Gastrocnemius medialis (tissue), 4 donors: ENCODE measurements at places on chromosomes 16 and 17. TPM values are rescaled to one million over a fixed set of nuclear protein-coding genes. Genes with fewer than 3 reads are reported as not detected.
A peak's percentile ranks its signal among the peaks of the same experiment; 100 is the strongest.

DNA sequence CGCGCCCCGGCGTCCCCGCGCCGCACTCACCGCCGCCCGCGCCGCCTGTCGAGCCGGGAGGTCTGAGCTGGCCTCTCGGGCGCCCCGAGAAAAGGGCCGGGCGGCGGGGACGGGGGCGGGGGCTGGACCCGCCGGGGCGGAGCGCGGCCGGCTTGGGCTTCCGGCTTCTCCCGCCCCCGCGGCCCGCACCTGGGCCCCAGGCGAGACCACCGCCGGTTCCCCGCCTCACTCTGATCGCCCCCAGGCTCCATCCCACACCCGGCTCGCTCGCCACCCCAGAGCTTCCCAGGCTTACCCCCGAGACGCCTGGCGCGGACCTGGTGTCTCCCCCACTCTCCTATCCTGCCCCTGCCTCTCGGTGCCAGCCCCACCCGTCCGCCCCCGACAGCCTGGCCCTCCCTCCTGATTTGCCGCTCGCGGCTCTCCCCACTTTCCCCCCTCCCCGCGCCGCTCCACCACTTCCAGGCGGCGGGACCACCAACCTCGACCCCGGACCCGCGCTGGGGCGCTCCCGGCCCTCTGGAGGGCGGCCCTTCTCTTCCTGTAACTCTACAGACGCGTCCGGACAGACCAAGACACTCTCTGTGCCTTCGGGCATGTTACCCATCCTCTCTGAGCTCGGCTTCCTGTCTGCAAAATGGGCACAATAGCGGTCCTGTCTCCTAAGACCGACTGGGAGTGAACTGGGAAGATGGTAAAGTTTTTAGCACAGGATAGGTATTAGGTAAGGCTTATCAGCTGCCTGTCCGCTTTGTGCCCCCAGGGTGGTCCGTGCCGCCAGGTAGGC lies at the start of gene LITAF:
TSS of gene LITAF (minus strand) at position 64 of the 787 bp plus-strand sequence. CDS start 30,189 bp downstream, outside the sequence.
- H3K36me3 ChIP-seq = no peaks in the 10 kb centered on the region
- H3K27me3 ChIP-seq = no peaks in the 10 kb centered on the region
- peak; percentile 25 for DNase-seq
- peaks cover 11% of the 10 kb centered on the region for H3K4me1 ChIP-seq
- peak within 1 kb of the TSS; percentile 74 for H3K4me3 ChIP-seq

GRCh38 chr17:77432742-77433141 lies 292.0 kb downstream of the SEC14L1 start:
- H3K27me3 ChIP-seq = no peaks in the 10 kb centered on the region
- no peak overlapping the region for H3K4me3 ChIP-seq

DNA sequence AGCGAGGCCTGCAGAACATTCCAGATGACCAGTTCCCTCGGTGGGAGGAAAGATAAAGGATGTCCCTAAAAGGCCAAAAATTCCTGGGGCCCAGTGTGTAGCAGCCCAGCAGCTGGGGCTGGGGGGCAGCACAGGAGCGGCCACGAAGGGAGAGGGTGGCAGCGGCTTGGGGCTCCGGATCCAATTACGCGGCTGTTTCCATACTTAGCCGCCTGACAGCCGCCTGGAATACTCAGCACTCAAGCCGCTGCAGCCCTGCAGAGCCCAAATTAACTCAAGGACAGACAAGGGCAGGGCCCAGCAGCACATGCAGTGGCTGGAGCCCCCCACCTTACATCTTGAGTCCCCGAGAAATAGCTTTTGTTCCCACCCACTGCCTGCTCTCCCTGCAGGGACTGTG lies 1.3 kb downstream of the SRL start:
- H3K4me1 ChIP-seq = peaks cover 32% of the 10 kb centered on the region
- no peaks in the 10 kb centered on the region for H3K36me3 ChIP-seq
- DNase-seq = peak; percentile 78

Gene HS3ST3A1
- total RNA-seq = 0.23 TPM

DNA sequence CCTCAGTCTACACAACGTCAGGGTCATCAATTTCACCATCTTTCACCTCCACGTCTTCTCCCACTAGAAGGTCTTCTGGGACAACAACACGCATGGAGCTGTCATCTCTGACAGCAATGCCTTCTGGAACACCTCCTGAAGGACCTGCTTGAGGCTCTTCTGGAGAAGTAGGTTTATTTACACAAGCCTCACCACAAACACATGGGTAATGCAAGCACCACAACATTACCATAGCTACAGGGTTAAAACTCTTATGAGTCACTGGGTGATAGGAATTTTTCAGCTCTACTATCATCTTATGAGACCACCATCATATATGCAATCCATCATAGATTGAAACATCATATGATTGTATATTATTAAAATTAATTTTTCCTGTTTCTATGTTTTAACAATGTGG lies 215.4 kb downstream of the CHD9NB start:
- H3K4me1 ChIP-seq = no peaks in the 10 kb centered on the region
- no peak overlapping the region for H3K27ac ChIP-seq
- H3K27me3 ChIP-seq = no peaks in the 10 kb centered on the region
- no peak for DNase-seq
- no peak overlapping the region for H3K4me3 ChIP-seq

GRCh38 chr17:4440690-4441686 lies 7.2 kb downstream of the SPNS3 start:
- DNase-seq = no peak
- no peaks in the 10 kb centered on the region for H3K4me1 ChIP-seq
- H3K4me3 ChIP-seq = no peak overlapping the region

Gene WSCD1
- total RNA-seq = 2.7 TPM

DNA sequence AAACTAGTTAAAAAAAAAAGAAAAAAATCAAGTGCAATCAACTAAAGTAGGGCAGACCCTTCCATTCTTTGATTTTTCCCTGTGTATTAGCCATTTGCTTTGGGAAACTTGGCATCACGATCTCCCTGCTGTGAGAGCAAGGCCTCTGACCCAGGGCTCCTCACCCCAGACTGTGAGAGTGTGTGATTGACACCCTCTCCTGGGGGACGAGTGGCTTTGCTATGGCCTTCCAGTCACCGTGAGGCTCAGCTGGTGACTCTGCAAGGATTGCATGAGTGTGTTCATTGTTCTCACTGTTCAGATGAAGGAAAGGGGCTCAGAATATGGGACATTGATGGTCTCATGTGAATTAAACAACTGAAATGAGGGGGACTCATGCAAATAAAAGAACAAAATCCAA lies 69.0 kb upstream of the BCAR1 start:
- no peaks in the 10 kb centered on the region for H3K4me1 ChIP-seq
- DNase-seq = no peak
- no peaks in the 10 kb centered on the region for H3K27me3 ChIP-seq
- H3K27ac ChIP-seq = no peak overlapping the region

DNA sequence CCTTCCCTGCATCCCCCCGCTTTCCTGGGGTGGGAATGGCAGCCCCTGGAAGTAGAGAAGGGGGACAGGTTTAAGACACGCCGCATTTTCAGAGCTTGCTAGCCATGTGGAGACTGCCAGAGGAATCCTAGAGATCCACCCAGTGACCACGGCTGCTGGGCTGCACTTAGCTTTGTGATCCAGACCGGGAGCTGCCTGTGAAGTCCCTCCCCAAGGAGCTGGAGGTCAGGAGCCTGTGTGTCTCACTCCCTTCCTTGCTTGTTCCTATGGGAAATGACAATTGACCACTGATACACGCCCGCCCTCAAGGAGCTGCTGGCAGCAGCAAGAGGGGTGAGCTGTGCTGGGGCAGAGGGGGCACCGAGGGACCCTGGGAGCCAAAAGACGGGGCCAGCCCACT lies 73.7 kb downstream of the SREBF1 start:
- no peak for DNase-seq
- no peak overlapping the region for H3K4me3 ChIP-seq
- no peaks in the 10 kb centered on the region for H3K27me3 ChIP-seq
- peaks cover 23% of the 10 kb centered on the region for H3K4me1 ChIP-seq
- H3K36me3 ChIP-seq = no peaks in the 10 kb centered on the region
- H3K27ac ChIP-seq = no peak overlapping the region

DNA sequence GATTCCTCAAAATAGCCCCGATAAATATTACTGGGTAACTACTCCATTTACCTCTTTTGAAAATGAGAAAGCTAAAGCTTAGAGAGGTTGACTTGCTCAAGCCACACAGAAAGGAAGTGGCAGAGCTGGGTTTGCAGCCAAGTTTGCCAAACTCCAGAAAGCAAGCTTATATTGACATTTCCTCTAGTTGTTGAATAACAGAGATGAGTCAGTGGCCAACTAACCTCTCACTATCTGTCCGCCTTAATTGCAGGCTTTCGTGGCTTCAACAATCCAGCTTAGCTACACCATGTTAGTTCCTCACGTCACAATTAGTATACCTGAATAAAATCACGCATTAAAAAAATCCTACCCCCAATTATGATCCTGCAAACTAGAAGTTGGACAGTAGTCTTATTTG lies 151.7 kb downstream of the CNTNAP4 start:
- no peak for DNase-seq
- no peaks in the 10 kb centered on the region for H3K27me3 ChIP-seq
- H3K36me3 ChIP-seq = no peaks in the 10 kb centered on the region
- no peak overlapping the region for H3K27ac ChIP-seq
- H3K4me3 ChIP-seq = no peak overlapping the region

DNA sequence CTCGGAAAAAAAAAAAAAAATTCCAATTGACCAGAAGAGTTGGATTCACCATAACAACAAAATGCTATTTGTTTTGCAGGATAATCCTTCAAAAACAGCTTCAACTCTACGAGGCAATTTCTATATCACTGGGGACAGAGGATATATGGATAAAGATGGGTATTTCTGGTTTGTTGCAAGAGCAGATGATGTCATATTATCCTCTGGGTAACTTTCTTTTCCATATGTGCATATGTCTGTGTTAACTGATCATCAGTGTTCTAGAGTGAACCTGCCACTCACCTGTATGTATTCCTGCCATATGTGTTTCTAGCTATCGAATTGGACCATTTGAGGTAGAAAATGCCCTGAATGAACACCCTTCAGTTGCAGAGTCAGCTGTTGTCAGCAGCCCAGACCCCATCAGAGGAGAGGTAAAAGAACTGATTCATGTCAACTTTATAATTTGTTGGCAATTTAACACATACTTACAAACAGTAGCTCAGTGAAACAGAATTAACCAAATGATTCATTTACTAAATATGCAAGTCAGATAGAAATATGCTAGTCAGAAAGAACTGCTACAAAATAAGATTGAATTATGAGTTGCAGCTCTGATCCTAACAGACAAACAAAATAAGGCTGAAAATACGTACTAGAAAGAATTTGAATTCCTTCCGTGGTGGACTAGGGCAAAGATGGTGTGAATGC lies 14.2 kb downstream of the ERI2 start:
- H3K27me3 ChIP-seq = no peaks in the 10 kb centered on the region
- no peak for DNase-seq
- no peaks in the 10 kb centered on the region for H3K4me1 ChIP-seq

Gene CHP2
- not detected for total RNA-seq

DNA sequence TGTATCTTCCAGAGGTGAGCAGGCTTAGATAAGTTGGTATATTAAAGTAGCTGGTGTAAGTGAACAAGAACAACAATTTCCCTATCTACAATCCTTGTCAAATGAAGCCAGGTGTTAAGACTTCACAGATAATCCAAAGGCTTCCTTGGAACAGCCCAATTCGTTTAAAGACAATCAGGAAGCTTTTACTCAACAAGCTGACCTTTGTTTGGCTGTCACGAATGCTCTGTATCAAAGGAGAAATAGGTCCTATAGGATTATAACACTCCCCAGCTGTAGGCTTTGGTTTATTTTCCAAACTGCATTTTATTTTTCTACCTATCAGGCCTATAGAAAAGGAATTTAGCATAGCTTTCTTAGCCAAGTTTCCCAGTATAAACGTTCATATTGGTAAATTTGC lies 766.5 kb upstream of the GOT2 start:
- no peaks in the 10 kb centered on the region for H3K27me3 ChIP-seq
- no peaks in the 10 kb centered on the region for H3K36me3 ChIP-seq
- no peak for DNase-seq
- no peak overlapping the region for H3K27ac ChIP-seq

DNA sequence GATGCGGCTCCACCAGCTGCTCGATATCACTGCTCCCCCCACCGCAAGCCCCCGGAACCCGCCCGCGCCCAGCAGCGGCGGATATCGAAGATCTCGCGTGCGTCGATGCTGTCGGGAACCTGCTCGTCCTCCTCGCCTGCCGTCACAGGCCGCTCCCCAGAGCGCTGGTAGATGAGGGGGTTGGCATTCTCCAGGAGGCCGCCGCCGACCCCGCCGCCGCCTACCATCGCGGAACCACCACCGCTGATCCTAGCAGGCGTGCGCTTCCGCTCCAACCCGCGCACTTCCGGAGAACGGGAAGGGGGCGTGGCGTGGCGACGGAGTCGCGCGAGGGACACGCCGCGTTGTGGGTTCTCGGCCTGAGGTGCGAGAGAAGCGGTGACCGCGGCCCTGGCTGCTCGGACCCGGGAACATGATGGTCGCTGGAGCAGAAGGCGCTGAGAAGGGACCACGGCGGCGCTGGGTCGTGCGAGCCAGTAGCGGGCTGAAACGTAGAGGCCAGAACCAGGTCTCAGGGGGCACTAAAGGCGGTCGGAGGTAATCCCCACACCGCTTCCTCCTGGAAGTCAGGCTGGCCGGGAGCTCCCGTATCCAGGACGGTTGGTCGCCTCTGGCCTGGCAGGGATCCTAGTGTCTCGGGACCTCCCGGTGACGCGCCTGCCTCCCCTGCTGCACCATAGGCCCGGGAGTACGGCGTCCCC lies at the start of gene CIAO2B:
TSS of gene CIAO2B (minus strand) at position 265 of the 701 bp plus-strand sequence. CDS start at position 227, 38 bp downstream.
- H3K27ac ChIP-seq = peak within 1 kb of the TSS; percentile 95
- peak within 1 kb of the TSS; percentile 88 for H3K4me3 ChIP-seq
- peaks cover 59% of the 10 kb centered on the region for H3K4me1 ChIP-seq
- H3K27me3 ChIP-seq = no peaks in the 10 kb centered on the region

GRCh38 chr16:66070140-66070917 lies 296.2 kb upstream of the CDH5 start:
- no peaks in the 10 kb centered on the region for H3K36me3 ChIP-seq
- DNase-seq = peak; percentile 87
- no peak overlapping the region for H3K4me3 ChIP-seq
- peaks cover 14% of the 10 kb centered on the region for H3K4me1 ChIP-seq
- H3K27me3 ChIP-seq = no peaks in the 10 kb centered on the region

Gene CMTM4
- 5.7 TPM for total RNA-seq

Gene TIGD7
- total RNA-seq = 8.1 TPM

DNA sequence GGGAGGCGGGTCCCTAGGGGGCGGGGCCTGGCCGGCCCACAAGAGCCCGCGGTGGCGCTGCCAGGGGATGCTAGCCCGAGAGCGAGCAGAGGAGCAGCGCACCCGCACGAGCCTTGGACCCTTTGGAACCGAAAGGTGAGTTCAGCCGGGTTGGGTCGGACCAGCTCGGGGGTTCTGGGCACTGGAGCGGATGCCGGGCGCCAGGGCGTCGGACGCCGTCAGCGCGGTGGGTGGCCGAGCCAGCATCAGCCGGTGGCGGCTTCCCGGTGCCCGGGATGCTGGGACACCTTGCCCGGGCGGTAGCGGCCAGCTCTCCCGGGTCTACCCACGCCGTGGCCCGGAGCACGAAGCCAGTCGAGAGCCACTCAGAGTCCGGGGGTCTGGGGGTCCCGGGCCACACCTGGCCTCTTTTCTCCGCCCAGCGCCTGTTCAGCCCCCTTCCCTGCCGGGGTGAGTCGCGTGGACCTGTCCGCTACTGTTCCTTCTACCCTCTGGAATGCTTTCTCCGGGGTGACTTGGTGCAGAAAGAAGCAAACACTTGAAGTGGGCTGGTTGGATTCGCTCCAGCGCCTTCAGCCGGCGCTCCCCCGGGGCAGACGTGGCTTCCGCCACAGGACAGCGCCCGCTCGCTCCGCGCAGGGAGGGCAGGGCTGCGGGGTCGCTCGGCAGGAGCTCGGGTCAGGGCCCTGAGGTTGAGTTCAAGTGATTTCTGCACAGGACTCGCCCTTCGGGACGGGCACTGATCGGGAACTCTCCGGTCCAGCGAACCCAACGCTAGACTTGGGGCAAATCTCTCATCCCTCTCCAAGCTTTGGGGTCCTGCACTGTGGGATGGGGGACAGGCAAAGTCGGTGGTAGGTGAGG lies at the start of gene SCNN1G:
TSS of gene SCNN1G (plus strand) at position 67 of the 864 bp plus-strand sequence. CDS start 3,527 bp downstream, outside the sequence.
- H3K27me3 ChIP-seq = peaks cover 18% of the 10 kb centered on the region
- peak within 1 kb of the TSS; percentile 43 for H3K4me3 ChIP-seq
- no peaks in the 10 kb centered on the region for H3K36me3 ChIP-seq
- H3K4me1 ChIP-seq = peaks cover 7% of the 10 kb centered on the region
- no peak within 1 kb of the TSS for H3K27ac ChIP-seq
- DNase-seq = no peak

Gene GP1BA
- not detected for total RNA-seq
